ENCODE measurements at places on chromosomes 3 and 15. TPM values are rescaled to one million over a fixed set of nuclear protein-coding genes. Genes with fewer than 3 reads are reported as not detected.

- DNase-seq = no peak
Measured at GRCh38 chr3:119636249-119636648, 24.1 kb downstream of the POPDC2 start.

Gene ZIC4
- polyA plus RNA-seq = not detected

GRCh38 chr3:126351771-126352475, 5.3 kb downstream of the KLF15 start:
- DNase-seq = no peak

GRCh38 chr3:72044231-72044855, 259.4 kb upstream of the PROK2 start:
- DNase-seq = no peak

GRCh38 chr3:133278260-133279043, 121.4 kb upstream of the BFSP2 start:
- no peak for DNase-seq

Gene WDR76
- polyA plus RNA-seq = 2.6 TPM

- no peak for DNase-seq
Measured at GRCh38 chr15:66629817-66630576, 64.2 kb upstream of the LCTL start.

GRCh38 chr15:43346305-43346704, 15.9 kb upstream of the LCMT2 start:
- no peak for DNase-seq

GRCh38 chr3:191356631-191357439, 26.5 kb upstream of the UTS2B start:
- peak; percentile 39 for DNase-seq

- peak; percentile 40 for DNase-seq
Measured at GRCh38 chr3:57983734-57984518, 24.3 kb upstream of the FLNB start.

- no peak for DNase-seq
Measured at GRCh38 chr3:100556673-100557310, 52.6 kb upstream of the ADGRG7 start.

GRCh38 chr15:48981941-48982340, 18.2 kb upstream of the SHC4 start:
- DNase-seq = no peak

DNA sequence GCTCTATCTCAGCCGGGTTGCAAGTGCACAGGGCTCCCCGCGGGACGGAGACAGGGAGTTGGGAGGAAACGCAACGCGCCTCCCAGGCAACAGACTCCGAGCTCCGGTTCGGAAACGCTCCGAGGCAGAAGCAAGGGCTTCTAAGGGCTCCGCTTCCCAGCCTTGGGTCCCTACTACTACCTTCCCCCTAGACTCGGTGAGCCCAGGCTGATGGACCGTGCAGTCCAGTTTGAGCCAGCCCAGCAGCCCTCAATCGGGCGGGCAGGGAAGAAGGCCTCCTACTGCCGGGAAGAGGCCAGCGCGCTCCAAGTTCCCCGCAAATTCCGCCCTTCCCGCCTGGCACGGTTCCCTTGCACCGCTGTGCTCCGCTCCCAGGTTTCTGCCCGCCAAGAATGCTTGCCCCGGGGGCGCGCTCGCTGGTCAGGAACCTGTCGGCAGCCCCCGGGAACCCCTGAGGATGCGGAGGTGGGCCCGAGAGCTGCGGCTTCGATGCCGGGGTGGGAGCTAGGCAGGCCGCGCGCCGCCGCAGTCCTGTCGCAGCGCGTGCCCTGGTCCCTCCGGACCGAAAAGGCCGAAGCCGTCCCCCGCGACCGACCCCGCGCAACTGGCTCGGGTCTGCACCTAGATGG, 728 bp downstream of the TRANK1 start:
- DNase-seq = peak; percentile 80

DNA sequence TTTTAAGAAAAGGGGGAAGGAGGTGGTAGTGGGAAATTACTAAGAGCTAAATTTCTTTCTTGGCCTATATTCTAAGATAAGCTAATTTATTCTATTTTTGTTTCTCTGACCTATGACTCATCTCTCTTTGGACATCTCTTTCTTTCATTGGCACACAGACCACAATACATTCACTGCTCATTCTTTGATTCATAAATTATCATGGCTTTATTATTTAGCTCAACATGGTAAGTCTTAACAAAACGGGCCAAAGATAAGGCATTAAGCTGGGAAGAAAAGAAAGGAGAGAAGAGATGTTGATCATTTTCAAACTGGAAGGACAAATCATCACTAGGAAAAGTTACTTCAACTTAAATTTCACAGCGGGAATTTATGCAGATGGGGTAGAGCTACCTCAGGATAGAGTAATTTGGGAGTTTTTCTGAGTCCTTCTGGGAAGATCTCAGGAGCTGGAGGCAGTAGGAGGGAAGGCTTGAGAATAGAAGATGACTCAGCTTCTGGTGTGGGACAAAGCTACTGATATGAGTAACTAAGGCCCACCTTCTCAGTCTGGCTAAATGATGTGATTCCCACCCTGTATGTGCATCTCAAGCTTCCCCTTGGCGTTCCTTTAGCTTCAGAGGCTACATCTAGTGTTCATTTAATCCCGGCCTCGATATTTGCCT, 7.5 kb upstream of the ALCAM start:
- DNase-seq = no peak

- DNase-seq = no peak
Measured at GRCh38 chr3:112132554-112132953, 494 bp downstream of the GCSAM start.
